Naive thymus-derived CD4-positive, alpha-beta T cell (primary cell): ENCODE measurements at places on chromosomes 3 and 15.

DNA sequence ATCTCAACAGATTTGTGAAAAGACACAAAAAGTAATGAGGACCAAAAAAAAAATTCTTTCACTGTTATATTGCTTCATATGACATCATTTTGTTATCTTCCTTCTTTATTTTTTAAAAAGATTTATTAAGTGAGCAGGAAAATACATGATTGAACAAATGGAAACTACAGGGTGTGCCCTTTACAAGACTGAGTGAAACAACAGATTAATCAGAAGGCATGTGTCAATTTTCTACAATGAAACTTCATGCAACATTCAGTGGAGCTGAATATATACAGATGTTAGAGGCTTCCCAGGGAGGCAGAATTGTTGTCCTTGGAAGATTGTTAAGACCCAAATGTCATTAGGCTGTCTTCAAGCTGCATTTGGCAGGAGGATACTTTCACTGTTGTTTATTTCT lies 28.4 kb upstream of the SLC2A2 start:
- DNase-seq: no peak

DNA sequence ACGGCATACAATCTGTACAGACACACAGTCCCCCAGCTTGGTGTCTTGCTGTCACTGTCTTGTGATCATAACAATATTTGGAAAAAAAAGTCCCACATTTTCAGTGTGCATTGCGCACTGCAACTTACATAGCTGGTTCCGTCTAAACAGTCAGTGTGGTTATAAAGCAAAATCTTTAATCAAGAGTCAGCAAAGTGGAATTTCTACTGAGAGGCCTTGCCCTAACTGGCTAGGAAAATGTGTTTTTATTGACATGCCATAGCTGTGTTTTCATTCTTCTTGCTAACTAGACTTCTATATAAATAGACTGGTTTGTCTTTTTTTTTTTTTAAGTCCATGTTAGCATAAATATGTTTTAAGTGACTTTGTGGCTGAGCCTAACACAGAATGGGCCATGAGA lies 174.8 kb downstream of the POLR2M start:
- DNase-seq: no peak

DNA sequence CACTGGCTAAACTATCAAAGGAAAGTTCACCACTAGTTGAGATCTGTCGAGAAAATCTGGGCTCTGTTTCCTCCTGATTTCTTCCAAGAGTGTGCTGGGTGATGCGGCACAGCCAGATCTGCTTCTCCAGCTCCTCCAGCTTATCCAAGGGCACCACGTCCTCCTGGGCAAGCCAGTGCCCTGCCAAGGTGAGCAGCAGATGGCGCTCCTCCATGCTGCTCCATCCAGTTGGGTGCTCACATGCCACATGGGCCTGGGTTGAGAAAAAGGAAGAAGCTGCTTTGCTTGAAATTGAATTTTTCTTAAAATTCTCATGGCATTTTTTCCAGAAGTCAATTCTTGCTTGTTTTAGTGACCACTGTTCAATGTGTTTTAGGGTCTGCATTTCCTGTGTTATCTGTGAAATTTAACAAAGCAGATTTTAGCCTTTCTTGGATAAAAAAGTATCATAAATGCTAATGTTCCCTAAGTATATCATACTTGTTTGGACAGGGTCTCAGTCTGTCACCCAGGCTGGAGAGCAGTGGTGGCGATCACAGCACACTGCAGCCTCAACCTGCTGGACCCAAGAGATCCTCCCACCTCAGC lies 47.3 kb downstream of the EIF3J start:
- DNase-seq: peak; percentile 52

DNA sequence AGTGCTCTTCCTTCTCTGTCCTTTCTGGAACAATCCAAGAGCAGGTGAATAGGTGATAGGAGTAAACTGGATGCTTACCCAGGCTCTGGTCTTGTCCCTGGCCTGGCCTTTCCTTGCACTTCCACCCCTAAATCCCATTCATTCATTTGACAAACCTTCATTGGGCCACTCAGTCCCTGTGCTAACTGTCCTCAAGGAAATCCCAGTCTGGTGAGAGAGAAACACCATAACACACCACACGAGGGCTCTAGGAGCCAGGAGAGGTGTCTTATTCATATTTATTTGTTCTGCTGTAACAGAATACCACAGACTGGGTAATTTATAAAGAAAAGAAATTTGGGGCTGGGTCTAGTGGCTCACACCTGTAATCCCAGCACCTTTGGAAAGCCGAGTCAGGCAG lies 22.8 kb downstream of the EFCC1 start:
- no peak for DNase-seq

DNA sequence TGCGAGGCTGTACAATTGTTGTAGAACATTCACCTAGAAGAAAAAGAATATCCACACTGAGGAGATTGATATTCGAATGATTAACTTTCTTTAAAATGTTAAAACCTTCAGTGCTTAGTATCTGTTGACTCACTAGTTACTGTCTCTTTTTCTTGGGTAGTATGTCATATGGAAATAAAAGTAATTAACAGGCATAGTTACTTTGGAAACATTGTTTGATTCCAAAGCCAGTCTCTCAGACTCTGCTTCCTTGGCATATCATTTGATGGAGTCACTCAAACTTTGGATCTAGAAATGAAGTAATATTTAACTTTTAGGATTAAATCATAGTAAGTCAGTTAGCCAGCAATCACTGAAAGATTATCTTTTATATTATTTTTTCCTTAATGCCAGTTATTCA lies 63.4 kb downstream of the MAP2K5 start:
- DNase-seq: no peak

DNA sequence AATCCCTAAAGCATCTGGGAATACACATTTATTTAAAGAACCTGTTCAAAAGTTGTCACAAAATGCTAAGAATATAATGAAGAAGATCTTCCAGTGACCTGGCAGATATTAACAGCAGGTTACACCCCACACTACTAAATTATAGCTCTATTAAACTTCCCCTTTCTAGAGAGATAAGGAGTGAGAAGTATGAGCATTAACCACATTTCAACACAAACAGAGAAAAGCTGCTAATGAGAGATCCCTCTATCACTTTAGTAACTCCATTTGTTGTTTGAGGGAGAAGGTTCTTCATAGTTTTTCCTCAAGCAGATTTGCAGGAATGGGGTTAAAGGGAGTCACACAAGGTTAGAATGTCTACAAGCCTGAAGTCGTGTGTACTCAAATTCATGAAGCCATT lies 3.6 kb downstream of the COL8A1 start:
- no peak for DNase-seq

- no peak for DNase-seq
These were observed 118.7 kb upstream of the KLHL25 start for GRCh38 chr15:85913461-85913860.

DNA sequence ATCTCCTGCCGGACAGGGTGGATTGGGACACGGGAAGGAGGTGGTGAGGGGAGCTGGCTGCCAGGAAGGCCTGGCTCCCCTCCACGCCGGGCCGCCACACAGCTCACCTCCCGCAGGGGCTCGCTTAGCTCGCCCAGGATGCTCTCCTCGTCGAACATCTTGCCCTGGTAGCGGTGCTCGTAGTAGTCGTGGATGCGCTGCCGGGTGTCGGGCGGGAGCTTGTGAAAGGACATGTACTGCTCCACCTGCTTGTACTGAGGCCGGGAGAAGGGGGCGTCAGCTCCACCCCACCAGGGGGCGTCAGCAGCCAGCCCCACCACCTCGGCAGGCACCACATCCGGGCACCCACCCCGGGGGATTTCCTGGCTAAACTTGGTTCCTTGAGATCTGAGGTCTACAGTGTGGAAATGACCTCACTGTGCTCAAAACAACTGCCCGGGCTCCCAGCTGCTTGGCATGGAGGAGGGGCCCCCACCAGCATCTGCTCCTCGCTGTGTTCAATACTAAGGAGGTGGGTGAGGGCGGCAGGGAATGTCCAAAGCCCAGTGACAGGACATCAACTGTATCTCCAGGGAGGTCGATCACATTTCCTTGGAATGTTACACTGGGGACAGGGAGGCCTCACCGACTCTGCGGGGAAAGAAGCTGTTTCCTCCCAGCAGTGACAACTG lies 43.4 kb downstream of the HCN4 start:
- DNase-seq: no peak

- DNase-seq: no peak
These were observed 2.4 kb upstream of the ETV5 start for GRCh38 chr3:186110975-186111974.

- DNase-seq: no peak
These were observed 361.9 kb downstream of the CLSTN2 start for GRCh38 chr3:140296796-140297352.

DNA sequence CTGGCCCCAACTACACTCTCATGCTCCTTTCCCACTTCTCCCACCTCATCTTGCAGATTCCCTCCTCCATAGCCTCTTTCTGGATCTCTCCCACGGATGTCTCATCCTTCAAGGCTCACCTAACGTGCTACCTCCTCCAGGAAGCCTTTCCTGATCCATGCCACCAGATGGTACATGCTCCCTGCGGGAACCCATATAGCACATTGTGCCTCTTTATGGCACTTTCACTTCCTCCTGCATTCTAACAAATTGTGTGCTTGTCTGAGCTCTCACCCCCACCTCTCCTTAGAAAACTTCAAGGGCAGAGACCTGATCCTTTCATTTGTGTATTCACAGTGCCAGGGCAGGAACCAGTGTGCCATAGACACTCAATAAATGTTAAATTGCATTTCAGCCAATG lies 63.0 kb downstream of the HES1 start:
- DNase-seq: no peak

- no peak for DNase-seq
These were observed 205.2 kb upstream of the ROBO2 start for GRCh38 chr3:76834657-76835056.

DNA sequence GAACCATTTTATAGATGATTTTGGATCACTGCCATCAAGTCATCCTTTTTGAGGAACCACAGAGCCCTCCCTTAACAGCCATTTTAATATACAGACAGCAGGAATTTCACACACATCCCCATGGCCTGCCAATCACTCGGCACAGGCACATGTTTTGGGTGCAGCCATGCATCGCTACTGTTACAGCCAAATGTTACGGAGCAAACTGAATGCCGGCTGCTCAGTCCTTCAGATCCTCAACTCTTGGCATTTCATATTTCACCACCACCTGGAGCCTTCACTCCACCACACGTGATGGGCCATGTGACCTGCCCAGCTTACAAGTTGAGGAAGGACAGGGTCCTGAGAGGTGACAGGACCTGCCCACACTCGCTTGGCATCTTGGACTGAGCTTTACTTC lies 90.8 kb downstream of the OXNAD1 start:
- DNase-seq: no peak

GRCh38 chr3:187296058-187296457 lies 4.5 kb upstream of the MASP1 start:
- no peak for DNase-seq

- DNase-seq: no peak
These were observed 43.2 kb upstream of the UBE2E2 start for GRCh38 chr3:23159929-23160328.

DNA sequence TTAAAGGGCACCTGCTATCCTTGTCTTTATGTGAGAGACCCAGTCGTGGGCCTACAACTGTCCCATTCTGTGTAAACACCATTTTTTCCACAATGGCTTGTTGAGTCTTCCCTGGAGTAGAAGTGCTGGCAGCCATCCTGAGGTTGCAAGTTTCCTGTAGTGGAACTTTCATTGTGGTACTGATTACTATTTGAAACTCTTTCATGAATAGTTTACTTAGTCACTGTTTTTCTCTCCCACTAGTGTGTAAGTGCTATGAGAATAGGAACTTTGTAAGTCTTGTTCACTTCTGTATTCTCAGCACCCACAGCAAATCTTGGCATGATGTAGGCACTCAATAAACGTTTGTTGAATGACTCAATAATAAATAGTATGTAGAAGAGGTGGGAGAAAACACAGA lies 48.6 kb downstream of the RARB start:
- DNase-seq: no peak

GRCh38 chr3:4976109-4976508 lies 3.1 kb upstream of the BHLHE40 start:
- no peak for DNase-seq

DNA sequence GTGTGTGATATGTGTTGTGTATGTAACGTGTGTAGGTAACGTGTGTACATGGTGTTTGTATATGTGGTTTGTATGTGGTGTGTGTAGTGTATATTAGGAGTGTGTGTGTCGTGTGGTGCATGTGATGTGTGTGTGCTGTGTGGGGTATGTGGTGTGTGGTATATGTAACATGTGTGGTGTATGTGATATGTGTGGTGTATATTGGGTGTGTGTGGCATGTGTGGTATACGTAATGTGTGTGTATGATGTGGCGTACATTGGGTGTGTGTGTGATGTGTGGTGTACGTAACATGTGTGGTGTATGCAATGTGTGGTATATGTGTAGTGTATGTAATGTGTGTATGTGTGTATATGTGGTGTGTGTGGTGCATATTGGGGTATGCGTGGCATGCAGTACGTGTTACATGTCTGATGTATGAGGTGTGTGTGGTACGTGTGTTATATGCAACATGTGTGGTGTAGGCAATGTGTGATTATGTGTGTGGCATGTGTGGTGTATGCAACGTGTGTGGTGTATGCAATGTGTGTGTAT lies 41.2 kb downstream of the ARRDC4 start:
- DNase-seq: no peak

DNA sequence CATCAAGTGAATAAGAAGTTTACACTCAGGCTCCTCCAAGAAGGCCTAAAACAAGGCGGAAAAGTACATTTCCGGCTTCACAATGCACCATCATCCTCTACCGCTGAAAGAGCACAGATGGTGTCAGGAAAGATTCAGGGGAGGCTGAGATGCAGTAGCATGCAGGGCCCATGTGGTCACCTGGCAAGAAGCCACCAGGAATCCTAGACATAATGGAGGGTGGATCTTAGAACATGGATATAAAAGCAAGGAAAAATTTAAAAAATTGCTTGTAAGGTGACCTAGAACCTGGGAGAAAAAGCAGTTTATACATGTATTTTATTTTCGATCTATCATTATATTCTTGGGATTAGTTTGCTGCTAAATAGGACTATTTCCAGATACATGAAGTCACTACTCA lies 21.9 kb upstream of the OTOL1 start:
- DNase-seq: no peak

DNA sequence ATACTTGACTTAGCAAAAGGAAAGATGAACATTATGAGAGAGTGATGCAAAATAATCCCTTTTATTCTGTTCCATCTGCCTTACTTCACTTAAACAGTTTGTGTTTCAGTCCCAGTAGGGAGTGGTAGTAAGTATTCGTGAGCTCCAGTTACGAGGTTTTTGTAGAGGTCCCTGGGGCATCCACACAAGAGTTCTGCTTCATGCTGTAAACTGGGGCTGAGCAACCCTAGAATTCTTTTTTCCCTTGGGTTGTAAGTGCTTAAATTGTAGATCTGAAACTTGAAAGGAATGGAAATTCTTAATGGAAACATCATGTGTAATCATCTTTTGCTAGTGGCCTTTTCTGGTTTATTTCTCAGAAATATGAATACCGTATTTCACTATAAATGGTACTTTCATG lies 79.5 kb downstream of the SEMA6D start:
- DNase-seq: no peak
